ENCODE measurements at places on chromosomes 12 and 14.
A peak's percentile ranks its signal among the peaks of the same experiment; 100 is the strongest.

GRCh38 chr14:68085742-68086141 is 266.2 kb downstream of the RAD51B start:
- no peak for DNase-seq

DNA sequence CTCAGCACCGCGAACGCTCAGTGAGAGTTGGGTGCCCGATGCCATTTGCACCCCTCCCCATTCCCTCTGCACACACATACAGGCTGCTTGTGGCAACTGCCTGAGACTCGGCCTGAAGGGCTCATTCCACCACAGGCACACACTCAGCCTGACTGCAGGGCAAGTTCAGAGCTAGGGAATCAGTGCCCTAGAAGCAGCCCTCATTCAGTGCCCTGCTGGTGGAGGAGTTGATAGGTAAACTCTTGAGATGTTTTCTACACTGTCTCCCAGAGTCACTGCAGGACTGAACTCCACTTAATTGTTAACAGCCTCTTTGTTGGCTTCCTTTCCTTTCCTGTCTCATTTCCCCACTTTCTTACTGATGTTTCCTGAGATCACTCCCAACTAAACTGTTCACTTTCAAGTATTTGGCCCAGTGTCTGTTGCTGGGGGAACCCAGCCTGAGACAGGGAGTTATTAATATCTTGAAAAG is 16.9 kb downstream of the PPP1R36 start:
- DNase-seq, result no peak

DNA sequence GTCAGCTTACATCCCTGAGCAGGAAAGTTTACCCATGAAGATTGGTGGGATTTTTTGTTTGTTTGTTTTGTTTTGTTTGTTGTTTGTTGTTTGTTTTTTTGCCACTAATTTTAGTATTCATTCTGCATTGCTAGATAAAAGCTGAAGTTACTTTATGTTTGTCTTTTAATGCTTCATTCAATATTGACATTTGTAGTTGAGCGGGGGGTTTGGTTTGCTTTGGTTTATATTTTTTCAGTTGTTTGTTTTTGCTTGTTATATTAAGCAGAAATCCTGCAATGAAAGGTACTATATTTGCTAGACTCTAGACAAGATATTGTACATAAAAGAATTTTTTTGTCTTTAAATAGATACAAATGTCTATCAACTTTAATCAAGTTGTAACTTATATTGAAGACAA is 37.6 kb downstream of the CD9 start:
- no peak for DNase-seq

GRCh38 chr14:73324533-73324932 is 87.2 kb downstream of the PAPLN start:
- no peak for DNase-seq

GRCh38 chr12:69701826-69702225 is 2.7 kb upstream of the BEST3 start:
- DNase-seq, result no peak

DNA sequence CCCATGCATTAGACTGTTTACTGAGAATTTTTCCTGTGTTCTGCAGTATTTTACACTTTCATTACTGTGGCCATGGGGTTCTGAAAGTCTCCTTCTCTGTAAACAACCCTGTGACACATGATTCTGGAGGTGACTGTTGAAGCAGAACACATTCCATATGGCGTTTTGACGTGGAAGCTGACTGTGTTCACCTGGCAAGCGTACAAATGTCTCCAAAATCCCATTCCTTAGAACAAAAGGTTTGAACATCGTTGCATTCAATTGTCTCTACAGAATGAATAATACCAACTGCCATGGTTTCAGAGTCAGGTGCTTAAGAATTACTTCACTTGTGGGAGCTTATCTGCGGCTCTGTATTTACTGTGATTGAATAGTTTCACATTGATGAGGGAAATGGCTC is 485.6 kb upstream of the TMEM132C start:
- no peak for DNase-seq

DNA sequence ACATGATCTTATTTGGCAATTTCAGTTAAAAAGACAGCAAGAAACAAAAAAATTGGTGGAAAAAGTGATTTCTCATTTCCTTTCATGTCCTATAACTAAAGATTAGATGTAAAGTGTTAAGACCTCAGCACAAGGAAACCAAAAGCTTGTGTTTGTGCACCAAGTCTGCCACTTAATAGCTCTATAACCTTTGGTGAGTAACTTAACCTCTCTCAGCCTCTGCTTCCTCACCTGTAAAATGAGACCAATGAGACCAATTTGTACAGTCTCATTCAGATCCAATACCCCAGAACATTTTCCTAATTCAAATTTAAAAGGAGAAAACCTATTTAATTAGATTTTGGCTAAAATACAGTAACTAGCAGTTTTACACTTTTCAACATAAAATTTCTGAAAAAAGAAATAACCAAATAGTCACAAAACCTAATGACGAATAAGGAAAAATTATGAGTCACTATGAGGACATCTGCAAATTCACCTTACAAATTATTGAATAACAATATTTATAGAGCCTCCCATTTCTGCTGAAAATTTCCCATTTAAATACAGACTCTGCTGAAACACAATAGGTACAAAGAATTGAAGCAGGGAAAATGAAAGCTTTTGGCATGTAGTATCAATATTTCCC is 71.1 kb downstream of the EPS8 start:
- no peak for DNase-seq

GRCh38 chr12:49554266-49554665 is 13.7 kb downstream of the MCRS1 start:
- DNase-seq, result no peak

DNA sequence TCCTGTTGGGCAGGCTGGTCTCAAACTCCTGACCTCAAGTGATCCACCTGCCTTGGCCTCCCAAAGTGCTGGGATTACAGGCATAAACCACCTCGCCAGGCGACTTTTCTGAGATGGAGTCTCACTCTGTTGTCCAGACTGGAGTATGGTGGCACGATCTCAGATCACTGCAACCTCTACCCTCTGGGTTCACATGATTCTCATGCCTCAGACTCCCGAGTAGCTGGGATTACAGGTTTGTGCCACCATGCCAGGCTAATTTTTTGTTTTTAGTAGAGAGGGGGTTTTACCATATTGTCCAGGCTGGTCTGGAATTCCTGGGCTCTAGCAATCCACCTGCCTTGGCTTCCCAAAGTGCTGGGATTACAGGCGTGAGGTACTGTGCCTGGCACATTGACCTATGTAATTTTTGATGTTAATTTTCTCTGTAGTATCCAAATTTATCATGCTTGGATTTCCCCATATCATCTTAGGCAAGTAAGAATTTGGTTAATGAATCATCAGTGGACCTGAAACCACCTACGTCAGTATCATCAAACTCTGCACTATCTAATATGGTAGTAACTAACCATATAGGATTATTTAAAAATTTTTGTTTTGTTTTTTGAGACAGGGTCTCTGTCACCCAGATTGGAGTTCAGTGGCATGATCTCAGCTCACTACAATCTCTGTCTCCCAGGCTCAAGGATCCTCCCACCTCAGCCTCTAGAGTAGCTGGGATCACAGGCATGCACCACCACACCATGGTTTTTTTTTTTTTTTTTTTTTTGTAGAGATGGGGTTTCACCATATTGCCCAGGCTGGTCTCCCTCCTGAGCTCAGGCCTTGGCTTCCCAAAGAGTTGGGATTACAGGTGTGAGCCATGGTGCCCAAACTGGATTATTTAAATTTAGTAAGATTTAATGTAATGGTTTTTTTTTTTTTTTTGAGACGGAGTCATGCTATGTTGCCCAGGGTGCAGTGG is 11.9 kb upstream of the ATP5F1B start:
- no peak for DNase-seq

GRCh38 chr14:76904740-76905569 is 78.7 kb downstream of the LRRC74A start:
- DNase-seq, result peak; percentile 98

Measured in mesenchymal stem cell (in vitro differentiated cells and primary cell).